Heart right ventricle (tissue), 16 donors: ENCODE measurements at places on chromosomes 16 and 17. TPM values are rescaled to one million over a fixed set of nuclear protein-coding genes. Genes with fewer than 3 reads are reported as not detected.
A peak's percentile ranks its signal among the peaks of the same experiment; 100 is the strongest.

Gene CD300H
- not detected for polyA plus RNA-seq

Gene SPN
- polyA plus RNA-seq, result 0.58 TPM

Gene IRX3
- polyA plus RNA-seq, result 40.5 TPM

Gene KRTAP1-1
- polyA plus RNA-seq, result not detected

Gene TMEM88
- 298 TPM for polyA plus RNA-seq

Gene PPY
- polyA plus RNA-seq, result not detected

Gene BRD7
- 36.9 TPM for polyA plus RNA-seq

Gene SLC5A10
- 0.06 TPM for polyA plus RNA-seq

Gene TTYH2
- polyA plus RNA-seq, result 20.6 TPM

- DNase-seq, result no peak
Observed at GRCh38 chr16:56987692-56988091, 1.7 kb upstream of the NLRC5 start.

- no peak for DNase-seq
Observed at GRCh38 chr17:72602517-72603419, 481.9 kb downstream of the SOX9 start.

DNA sequence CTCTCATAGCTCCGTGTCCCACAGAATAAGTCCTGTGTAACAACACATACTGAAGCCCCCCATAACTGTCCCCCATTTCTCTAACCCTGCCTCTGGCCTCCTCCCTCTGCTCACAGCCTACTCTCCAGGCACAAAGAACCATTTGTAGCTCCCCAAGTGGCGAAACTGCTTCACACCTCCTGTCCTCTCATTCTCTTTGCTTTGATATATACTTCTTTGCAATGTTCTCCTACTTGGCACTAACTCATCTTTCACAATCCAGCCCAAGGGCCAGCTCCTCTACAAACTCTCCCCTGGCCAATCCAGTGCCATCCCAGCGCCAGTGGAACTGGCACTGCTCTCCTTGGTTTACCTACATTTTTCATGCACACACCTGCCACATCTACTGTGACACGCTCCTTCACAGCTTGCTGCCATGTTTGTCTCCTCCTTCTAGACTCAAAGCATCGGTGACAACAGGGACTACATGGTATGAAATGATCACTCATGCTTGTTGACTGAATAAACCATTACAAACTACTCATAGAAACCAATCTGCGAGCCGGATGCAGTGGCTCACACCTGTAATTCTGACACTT lies 12.8 kb downstream of the CYTH1 start:
- no peak for DNase-seq

GRCh38 chr17:38595892-38596291 lies 9.9 kb downstream of the SRCIN1 start:
- DNase-seq, result no peak

DNA sequence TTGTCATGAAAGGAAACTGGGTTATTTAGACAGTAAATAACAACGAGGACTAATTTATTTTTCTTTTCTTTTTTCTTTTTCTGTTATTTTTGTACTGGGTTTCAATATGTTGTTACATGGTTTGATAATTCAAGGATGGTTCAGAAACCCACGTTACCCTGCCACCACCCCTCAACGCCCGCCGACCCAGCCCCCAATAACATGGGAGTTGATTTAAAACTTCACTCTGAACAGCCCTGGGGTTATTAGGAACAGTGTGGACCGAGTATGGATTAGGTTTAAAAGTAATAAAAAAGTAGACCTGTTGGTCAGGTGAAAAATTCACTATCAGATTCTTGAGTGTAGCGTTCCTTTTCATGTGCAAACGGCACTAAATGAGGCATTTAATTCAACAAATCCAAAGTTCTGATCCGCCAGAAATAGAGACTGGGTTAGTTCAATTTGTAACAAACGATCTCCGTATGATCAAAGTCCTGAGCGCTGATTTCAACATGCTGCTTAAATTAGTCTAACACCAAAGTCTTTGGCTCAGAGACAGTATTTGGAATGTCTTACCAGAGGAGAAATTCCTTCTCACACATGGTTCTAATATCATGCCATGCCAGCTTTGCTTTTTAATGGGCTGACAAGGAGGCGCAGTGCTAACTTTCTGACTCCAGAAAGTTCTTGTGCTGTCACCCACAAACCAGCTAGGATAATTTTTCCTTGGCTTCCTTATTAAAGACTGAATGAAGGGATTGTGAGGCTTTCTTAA lies 173.1 kb upstream of the IRX3 start:
- DNase-seq, result no peak

DNA sequence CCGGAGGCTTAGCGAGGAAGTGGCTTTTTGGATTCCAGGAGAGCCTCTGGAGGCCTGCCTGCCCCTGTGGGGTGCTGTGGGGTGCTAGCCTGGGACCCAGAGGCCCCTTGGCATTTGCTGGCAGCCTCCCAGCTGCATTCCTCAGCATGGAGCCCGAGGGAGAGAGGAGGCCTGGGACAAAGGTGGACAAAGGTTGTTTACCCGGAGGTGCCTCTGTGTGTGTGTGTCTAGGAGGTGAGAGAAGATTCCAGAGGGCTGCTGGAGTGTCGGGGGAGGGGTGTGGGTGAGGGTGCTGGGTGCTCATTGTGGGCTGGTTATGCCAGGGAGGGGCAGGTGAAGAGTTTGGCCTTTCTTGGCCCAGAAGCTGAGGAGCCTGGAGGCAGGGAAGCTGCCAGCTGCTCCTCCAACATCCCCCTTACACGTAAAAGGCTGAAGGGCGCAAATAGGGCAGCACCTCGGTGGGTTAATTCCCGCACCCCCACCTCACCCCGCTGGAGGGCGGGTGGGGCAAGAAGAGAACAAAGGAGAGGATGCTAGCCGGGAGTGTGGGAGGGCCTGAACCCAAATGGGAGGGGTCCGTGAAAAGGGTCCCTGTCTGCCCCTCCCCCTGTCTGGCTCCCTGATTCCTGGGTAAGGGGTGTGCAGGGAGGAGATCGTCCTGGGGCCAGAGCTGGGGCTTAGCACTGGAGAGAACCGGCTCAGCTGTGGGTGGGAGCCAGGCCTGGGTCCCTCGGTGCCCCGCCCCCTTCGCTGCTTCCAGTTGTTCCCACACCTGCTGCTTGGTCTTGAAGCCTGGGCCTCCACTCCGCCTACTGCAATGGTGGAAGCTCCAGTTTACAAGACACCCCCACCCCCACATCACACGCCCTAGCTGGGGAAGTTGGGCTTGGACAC lies 9.9 kb downstream of the HEXIM2 start:
- DNase-seq, result no peak

- no peak for DNase-seq
Observed at GRCh38 chr16:9521749-9522370, 430.4 kb downstream of the HAPSTR1 start.

DNA sequence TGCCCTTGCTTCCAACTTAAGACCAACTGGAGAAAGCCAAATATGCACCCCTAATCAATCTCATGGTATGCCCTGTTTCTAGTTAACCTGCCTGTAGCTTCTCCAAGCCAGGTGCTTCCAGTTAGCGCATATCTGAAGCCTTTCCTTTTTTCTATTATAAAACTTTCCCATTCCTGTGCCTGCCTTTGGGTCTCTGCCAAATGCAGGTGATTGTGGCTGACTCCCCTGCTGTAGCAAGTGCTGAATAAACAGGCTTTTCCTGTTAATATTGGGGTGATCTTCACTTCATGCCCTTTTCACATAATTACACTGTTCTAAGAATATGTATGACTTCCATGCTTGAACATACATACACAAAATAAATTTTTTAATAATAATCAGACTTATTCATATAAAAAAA lies 207.4 kb downstream of the TANC2 start:
- DNase-seq, result no peak

DNA sequence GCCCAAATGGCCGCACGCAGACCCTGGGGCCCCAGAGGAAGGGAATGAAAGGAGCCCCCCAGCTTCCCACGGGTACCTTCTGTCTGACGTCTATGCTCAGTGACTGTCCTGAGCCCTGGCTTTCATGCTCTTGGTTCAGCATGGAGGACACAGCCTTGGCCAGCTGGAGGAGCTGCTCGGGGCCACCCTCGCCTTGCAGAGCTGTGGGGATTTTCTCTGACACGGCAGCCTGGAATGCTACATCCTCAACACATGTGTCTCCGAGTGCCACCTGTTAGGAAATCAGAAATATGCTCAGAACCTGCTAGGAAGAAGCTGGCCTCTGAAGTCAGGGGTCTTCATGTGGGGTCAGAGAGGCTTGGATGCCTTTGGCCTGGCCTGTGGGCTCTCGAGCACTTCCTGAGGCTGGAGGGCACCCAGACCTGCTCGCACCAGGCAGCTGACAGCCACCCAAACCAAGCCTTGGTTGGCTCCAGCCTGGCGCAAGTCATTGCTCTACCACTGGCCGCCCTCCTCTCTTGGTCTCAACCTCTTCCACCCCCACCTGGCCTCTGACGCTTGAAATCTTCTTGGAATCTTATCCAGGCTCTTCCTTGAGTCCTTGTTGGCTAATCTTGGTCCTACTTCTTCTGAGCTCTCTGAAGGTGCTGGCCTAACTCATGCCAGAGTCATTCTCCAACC lies 63.7 kb upstream of the BCO1 start:
- no peak for DNase-seq

DNA sequence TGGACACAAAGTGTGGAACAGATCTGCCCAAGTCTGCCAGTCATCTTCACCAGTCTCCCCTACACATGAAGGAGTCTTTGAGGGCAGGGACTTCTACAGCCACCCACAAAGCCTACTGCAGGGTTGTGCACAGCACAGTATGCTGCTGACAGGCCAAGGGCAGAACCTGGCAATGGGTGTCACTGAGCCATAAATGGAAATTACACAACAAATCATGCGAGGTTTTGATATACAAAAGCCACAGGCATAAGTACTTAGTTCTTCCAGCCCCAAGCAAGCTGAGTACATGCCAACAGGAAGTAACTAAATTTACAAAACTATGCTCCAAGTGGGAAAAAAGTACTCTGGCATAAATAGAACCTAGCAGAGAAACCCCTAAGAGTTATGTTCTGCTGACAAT lies 7.8 kb upstream of the PSMC3IP start:
- no peak for DNase-seq

GRCh38 chr17:78300962-78301820 lies 58.7 kb downstream of the SOCS3 start:
- DNase-seq, result no peak

DNA sequence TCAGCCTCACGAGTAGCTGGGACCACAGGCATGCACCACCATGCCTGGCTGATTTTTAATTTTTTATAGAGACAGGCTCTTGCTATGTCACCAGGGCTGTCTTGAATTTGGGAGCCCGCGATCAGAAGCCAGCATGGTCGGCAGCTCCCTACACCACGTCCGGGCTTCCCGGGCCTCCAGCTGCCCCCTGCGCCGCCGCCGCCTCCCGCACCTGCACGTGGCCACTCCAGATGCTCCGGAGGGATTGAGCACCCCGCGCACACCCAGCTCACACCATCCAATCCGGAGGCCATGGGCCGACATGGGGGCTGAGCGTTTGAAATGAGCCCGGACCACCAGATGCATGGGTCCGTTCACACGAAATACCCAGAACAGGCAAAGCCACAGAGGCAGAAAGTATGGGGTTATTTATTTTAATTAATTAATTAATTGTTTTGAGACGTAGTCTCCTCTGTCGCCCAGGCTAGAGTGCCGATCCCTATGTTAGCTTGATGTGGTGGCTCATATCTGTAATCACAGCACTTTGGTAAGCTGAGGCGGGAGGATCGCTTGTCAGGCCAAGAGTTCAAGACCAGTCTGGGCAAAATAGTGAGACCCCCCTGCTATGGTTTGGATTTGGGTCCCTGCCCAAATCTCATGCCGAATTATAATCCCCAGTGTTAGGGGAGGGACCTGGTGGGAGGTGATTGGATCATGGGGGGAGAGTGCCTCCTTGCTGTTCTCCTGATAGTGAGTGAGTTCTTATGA lies 17.1 kb upstream of the PDXDC1 start:
- peak; percentile 11 for DNase-seq

- DNase-seq, result no peak
Observed at GRCh38 chr16:86768228-86768791, 190.0 kb downstream of the FOXL1 start.

DNA sequence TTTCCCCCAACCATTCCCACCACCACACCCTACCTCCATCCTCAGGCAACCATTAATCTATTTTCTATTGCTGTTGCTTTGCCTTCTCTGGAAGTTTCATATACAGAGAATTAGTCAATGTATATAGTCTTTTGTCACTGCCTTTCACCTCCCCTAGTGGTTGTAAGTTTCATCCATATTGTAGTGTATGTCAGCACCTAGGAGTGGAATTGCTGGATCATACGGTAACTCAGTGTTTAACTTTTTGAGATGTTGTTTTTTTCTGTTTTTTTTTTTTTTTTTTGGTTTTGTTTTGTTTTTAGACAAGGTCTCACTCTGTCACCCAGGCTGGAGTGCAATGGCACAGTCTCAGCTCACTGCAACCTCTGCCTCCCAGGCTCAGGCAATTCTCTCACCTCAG lies 16.9 kb downstream of the EEF2K start:
- no peak for DNase-seq

- no peak for DNase-seq
Observed at GRCh38 chr17:72126575-72127486, 6.0 kb downstream of the SOX9 start.

DNA sequence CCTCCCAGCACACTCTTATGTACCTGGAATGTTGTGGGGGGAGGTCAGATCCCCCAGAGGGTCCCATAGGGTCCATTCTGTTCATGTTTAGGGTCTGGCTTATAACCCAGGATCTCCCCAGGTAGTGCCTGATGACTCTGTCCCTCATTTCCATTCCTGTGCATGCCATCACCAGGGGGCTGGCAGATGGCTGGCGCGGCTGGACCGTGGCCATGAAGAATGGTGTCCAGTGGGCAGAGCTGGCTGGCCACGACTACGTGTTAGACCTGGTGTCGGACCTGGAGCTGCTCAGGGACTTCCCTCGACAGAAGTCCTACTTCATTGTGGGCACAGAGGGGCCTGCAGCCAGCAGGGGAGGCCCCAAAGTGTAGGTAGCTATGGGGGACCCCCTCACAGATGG lies 35.0 kb upstream of the ALKBH5 start:
- no peak for DNase-seq

GRCh38 chr17:31408586-31408985 lies 17.1 kb downstream of the RAB11FIP4 start:
- DNase-seq, result no peak

GRCh38 chr16:15777533-15778203 lies 79.2 kb downstream of the MYH11 start:
- DNase-seq, result no peak

GRCh38 chr17:39209317-39210092 lies 9.4 kb downstream of the RPL19 start:
- peak; percentile 74 for DNase-seq

- DNase-seq, result peak; percentile 44
Observed at GRCh38 chr17:37358098-37358829, 17.5 kb upstream of the C17orf78 start.
